ENCODE measurements at places on chromosomes 11 and 22. TPM values are rescaled to one million over a fixed set of nuclear protein-coding genes. Genes with fewer than 3 reads are reported as not detected.

The PANX2 gene
- total RNA-seq: 5.8 TPM

The MS4A6E gene
- total RNA-seq: not detected

The NXPE1 gene
- not detected for total RNA-seq

The FAM227A gene
- total RNA-seq: 0.66 TPM

The SLCO2B1 gene
- total RNA-seq: 2.9 TPM

The GGTLC3 gene
- not detected for total RNA-seq

The PAX6 gene
- 0.57 TPM for total RNA-seq

The GRK2 gene
- 34.0 TPM for total RNA-seq
